ENCODE measurements at places on chromosomes 7 and 10.

- DNase-seq, result no peak
Observed at GRCh38 chr7:142880876-142881505, 4.6 kb downstream of the TRPV6 start.

DNA sequence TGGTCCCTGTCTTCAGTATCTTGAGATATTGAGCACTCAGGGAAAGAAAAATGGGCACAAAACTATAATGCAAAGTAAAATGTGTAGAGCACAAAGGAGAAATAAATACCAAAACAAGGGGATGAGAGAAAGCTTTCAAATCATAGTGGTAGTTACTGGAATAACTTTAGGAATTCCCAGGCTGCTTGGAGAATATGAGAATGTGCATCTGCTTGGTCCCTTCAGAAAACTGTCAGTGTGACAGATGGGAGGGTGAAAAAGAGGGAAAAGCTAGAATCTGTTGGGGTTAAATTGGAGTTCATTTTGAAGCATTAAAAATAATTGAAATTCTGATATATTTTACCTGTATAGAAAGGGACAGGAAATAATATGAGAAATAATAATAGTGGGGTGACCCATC, 15.3 kb downstream of the ST7 start:
- no peak for DNase-seq

DNA sequence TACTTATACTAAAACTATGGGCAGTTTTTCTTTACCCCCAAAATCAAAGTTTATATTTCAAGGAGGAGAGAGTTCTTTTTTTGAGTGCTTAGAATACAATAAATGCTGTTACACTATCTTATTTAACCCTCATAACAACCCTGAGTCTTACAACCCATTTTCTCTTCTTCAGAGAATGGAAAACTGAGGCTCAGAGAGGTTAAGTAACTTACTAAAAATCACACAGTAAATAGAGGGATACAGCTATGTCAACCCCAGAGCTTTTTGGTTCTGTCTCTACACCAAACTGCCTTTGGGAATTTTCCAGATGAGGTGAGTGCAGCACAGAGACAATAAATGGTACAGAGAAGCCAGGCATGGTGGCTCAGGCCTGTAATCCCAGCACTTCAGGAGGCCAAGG, 25.6 kb upstream of the PIK3AP1 start:
- no peak for DNase-seq

- no peak for DNase-seq
Observed at GRCh38 chr7:70775570-70776156, 356.3 kb upstream of the GALNT17 start.

- DNase-seq, result no peak
Observed at GRCh38 chr7:108805808-108806397, 236.2 kb downstream of the DNAJB9 start.

- no peak for DNase-seq
Observed at GRCh38 chr7:75639071-75639885, 99.5 kb downstream of the HIP1 start.

DNA sequence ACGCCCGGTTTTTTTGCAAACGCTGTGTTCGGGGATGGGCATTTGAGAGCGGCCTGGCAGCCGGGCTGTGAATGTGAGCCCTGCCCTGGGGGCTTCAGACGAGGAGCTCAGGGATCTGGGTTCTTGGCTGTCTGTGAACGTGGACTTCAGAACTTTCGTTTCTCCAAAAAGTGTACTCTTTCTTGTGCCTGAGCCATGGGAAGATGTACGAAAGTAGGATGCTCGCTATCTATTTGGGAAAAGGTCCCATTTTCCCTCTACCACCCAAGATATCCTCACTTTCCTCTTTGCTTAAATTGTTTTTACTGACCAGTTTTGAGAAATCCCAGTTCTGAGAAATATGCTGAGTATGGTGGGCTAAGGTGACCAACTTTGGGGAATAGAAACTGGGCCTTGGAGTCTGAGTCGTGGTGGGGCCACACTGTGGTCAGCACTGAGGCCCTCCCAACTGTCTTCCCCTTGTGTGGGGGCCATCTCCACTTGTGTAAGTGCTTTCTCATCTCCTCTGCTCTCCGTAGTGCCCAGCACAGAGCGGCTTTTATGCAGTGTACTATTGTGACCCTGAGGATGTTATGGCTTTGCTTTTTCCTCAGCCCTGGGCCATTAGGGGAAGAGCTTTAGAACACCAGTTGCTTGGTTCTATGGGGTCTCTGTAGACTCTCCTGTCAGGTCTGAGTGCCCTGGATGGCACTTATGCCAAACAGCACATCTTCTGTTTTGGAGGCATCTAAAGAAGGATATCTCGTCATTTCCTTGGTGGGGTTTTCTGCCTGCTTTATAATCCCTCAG, 918 bp downstream of the DBNL start:
- DNase-seq, result no peak

DNA sequence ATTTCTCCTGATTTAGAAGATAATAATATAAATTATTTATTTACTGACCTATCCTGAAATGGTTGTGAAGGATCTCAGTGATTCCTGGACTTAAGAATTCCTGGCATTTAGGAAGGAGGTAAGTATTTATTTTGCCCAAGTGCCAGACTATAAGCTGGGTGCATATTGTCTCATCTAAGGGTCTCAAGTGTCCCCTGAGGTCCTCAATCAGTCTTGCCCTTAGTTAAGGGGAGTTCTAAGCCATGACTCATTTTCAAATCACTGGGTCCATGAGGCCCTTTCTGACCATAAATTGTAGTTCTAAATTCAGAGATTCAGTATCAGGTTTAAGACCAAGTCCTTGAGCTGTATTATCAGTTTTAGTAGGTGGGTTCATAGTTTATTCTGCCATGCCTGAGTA, 251.6 kb upstream of the MEOX2 start:
- DNase-seq, result no peak

DNA sequence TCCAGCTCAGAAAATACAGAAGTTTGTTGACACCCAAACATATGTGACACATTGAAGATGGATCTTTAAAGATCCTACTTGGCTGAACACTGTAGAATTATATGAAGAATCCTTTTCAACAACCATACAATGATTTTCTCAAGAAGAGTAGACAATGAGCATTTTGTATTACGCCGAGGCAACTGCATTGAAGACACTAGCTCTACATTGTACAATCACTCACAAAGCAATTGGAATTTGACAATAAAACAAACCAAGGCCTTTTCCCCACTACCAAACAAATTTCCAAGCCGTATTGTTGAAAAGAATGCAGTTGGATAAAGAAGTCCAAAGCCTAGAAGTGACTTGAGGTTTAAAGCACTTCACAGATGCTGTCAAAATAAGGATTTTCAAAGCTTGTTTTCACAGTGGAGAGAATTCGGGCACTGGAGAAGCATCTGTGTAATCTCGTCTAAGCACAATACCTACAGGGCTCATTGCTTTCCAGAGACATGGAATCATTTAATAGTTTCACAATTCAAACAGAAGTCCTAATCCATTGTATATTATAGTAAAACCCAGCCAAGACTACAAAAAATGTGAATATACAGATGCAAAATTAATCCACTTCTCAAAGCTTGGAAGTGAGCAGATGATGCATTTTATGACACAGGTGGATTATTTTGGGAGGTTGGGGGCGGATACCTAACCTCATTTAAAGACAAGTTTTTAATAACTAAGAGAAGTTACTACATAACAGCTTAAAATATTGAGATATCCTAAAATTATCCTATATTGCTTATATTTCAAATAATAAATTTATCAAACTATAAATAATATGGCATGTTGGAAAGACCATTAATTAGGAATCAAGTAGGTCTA, 78.6 kb downstream of the SORCS1 start:
- DNase-seq, result no peak

DNA sequence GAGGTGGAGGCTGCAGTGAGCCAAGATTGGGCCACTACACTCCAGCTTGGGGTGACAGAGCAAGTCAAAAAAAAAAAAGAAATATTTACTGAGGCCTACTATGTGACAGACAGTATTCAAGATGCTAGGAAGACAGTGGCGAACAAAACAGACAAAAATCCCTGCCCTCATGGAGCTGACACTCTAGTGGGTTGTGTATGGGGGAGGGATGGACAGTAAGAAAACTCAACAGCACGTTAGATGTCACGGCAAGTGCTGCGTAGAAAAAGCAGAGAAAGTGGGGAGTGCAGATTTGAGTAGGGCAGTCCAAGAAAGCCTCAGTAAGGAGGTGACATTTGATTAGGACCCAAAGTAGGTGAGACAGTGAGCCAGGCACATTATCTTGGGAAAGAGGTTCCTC, 10.1 kb downstream of the CAMK2G start:
- no peak for DNase-seq

- DNase-seq, result no peak
Observed at GRCh38 chr10:114629824-114630730, 28.0 kb downstream of the ABLIM1 start.

DNA sequence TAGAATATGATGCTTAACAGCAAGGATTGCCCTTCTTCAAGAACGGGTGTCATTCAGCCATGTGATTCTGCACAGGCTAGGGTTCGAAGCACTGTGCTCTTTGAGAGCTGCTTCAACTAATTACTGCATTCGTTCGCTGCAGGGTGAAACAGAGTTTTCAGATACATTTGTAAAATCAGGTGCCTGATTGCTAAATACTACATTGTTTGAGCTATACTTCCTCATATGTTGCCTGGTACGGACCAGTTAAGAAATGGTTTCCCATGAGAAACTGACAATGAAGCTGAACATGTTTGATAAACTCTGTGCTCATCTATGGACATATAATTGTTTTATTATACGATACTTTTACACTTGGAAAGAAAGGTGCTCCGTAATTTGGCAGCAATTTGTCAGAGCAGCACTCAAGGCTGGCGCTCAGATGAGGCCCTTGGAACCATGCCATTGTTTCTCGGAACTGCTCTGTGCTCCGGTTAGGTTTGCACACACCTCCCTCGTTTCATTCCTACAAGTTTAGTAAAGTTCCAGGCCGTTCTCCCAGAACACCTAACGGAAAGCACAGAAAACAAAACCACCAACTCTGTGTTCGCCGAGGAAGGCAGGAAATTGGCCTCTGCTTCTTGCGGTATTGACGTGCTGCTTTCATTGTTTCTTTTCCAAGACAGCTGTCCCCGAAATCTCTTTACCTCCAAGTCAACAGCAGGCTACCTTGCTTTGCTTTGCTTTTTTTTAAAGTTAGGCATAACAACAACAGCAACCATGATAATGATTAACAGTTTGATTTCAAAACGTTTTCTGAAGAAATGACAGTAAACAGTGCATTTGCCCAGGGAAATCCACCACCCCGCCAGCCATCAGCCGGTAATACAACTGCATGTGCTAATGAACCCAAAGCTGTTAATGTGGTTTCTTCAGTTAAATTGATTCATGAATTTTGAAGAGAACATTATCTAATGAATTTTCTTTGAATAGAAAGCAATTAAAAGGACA, 206.9 kb downstream of the EBF3 start:
- no peak for DNase-seq

DNA sequence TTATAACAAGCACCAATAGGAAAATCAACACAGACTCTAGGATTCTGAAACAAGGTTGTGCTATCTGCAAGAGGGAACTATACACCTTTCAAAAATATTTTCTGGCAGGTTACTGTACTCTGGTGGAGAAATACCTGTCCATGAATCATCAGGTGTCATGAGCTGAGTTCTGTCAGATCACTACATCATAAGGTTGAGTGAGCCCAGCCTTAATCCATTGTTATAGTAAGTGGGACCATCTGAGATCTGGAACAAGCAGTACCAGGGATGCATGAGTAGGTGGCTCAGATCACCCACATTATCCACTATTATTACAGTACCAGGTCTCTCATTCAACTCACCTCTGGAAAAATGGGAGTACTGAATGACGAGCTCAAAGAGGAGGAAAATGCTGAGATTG, 212.4 kb downstream of the DGKI start:
- no peak for DNase-seq

GRCh38 chr10:69439813-69440506, 11.3 kb upstream of the TSPAN15 start:
- no peak for DNase-seq

GRCh38 chr7:135445690-135446089, 64.2 kb downstream of the CNOT4 start:
- no peak for DNase-seq

GRCh38 chr10:529468-530230, 159.8 kb downstream of the DIP2C start:
- no peak for DNase-seq

DNA sequence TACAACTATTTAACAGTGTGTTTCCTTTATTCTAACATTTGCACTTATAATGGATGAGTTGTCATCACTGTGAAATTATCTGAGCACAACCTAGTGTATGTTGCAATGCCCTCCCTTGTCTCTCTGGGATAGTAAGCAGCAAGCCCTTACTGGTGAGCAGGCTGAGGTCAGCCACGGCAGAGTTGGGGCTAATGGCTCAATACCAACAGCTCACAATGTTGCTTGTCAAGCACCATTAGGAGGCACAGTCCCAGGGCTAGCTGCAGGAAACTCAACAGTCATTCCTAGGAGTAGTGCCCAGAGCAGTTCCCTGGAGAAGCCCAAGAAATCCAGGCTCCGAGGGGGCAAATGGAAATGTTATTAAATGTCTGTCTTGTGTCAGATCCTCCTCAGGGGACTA, 858.4 kb downstream of the GRID1 start:
- peak; percentile 21 for DNase-seq

DNA sequence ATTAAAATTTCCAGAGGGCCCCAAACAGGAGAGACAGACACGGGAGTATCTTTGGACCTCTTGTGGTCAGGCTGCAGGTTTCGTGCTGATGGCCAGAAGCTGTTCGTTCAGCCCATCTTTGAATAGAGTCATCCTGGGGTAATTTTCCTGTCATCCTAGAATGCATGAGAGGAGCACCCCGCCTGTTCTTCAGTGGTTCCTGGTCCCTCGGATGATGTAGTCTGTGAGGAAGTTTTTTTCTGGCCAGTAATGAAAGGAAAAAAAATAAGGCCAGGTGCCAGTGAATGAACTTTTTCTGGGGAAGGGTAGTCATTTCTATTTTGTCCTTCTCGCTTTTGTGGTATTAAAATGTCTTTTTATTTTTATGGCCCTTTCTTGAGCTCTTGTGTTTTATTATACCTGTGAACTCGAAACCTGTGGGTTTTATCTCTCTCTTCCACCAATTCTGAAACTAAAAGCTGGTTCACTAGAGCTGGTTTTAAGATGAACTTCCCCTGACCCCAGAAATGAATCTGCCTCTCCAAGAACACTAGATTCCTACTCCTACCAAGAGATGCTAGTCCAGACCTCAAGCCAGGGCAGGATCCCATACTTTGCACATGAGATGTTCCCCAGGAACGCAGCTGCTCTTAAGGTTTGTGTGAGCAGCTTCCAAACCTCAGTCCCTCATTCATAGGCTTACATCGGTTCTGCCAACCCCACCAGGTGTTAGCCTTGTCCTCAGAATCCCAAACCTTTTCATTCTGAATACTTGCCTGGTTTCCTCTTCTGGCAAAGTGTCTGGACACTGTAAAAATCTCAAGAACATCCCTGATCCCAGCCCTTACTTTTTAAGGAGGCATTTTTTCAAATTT, 15.4 kb upstream of the MEST start:
- no peak for DNase-seq

DNA sequence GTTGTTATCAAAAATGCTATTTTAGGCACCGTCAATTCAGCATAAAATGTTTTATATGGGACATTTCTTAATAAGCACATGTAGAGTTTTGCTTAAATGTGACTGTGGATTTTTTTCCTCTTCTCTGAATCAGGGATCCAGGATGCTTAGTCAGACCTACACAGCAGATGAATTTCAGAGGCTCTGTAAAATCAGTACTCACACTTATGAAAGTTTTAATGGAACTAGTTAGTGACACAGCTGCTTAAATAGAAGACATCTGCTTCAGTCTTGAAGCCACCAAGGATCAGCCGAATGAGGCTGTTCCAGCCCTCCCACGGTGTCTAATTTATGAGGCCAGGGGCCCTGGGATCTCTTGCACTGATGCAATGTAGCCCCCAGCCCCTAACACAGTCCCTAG, 136.0 kb downstream of the MYOF start:
- no peak for DNase-seq

All from gastrocnemius medialis (tissue), 4 donors.